ENCODE measurements at places on chromosomes 7 and 10. TPM values are rescaled to one million over a fixed set of nuclear protein-coding genes. Genes with fewer than 3 reads are reported as not detected.

NUTM2E gene
- 0.02 TPM for total RNA-seq

SCART1 gene
- 0.13 TPM for total RNA-seq

GRCh38 chr10:23927576-23928325, 281.2 kb upstream of the KIAA1217 start:
- H3K36me3 ChIP-seq, result no peaks in the 10 kb centered on the region
- DNase-seq, result peak; percentile 49
- no peak overlapping the region for H3K4me3 ChIP-seq
- H3K4me1 ChIP-seq, result peaks cover 27% of the 10 kb centered on the region

DNA sequence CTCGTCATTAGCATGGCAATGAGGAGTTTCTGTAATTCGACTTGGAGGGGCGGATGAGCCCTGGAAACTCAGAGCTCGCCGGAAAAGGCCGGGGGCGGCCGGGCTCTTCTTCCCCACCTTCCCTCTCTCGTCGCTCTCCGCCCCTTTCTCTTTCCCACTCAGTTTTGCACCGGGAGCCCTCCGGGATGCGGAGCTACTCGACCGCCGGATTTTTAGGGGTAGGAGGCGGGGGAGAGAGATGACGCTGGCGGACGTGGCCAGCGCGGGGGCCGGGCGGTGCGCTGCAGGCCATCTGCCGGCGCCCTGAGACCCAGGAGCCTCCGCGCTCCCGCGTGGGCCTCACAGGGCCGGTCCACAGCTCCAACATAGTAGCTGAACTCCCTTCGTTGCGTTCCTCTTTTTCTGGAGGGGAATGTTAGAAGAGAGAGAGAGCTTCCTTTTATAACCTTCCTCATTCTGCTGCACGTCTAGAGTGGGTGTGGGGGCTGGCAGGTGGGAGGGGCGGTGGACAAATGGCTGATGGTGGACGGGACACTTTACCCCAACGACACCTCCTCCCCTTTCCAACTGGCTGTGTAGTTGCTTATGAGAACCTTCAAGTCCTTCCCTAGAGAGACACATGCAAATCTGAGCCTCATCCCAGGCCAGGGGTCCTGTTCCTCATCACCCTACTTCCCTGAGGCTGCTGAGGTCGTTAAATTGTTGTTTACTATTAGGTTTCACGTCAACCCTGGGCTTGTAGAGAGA, 1.1 kb upstream of the HOXA1 start:
- H3K27me3 ChIP-seq, result no peaks in the 10 kb centered on the region
- H3K27ac ChIP-seq, result peak overlapping the region; percentile 63
- peaks cover 11% of the 10 kb centered on the region for H3K36me3 ChIP-seq
- peak; percentile 48 for DNase-seq
- no peaks in the 10 kb centered on the region for H3K4me1 ChIP-seq

DNA sequence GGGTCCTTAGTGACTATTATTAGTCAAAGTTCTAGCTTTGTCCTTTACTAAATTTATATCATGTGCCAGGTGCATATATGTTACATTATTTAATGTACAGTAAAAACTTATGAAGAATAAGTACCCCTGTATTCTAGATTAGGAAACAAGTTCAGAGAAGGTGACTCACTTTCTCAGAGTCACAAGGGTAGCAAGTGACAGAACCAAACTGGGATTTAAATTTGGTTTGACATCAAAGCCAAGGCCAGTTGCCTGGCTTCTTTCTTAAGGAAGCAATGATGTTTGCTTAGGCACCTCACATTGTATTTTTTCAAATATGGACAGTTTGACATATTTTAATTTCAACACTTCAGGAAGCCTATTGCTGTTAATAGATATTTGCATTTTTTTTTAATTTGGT, 2.5 kb downstream of the LSM8 start:
- H3K36me3 ChIP-seq, result peaks cover 50% of the 10 kb centered on the region
- H3K27ac ChIP-seq, result no peak overlapping the region
- no peaks in the 10 kb centered on the region for H3K27me3 ChIP-seq
- peaks cover 7% of the 10 kb centered on the region for H3K4me1 ChIP-seq

GRCh38 chr10:1687190-1687589, 50.1 kb downstream of the ADARB2 start:
- H3K36me3 ChIP-seq, result no peaks in the 10 kb centered on the region
- H3K27ac ChIP-seq, result no peak overlapping the region
- H3K4me3 ChIP-seq, result no peak overlapping the region
- H3K27me3 ChIP-seq, result no peaks in the 10 kb centered on the region

DNA sequence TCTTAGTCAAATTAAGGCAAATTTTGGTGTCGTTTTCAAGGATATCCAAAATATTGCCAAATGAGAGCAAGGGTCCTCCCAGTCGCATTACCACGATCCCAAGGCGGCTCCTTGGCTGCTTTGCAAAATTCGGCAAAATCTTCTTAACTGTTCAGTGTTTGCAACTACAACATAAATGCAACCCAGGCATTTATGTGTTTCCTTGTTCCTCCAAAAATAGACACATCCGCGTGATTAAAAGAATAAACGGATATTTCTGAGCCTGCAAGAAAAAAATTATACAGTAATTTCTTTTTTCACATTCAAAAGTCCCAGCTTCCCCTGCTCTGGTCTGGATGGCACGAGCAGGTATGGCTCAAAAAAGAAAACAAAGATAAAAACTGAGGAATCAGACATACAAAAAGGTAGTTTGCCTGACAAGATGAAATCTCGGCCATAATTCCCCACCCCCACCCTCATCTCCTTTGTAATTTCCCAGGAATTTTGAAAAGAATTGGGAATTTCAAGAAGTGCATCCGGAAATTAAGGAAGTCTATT, 6.0 kb downstream of the SKIDA1 start:
- H3K4me1 ChIP-seq, result peaks cover 9% of the 10 kb centered on the region
- no peak overlapping the region for H3K27ac ChIP-seq
- peak overlapping the region; percentile 67 for H3K4me3 ChIP-seq
- no peaks in the 10 kb centered on the region for H3K27me3 ChIP-seq

GRCh38 chr10:107814865-107815487, 650.5 kb upstream of the SORCS1 start:
- no peak overlapping the region for H3K4me3 ChIP-seq
- H3K36me3 ChIP-seq, result no peaks in the 10 kb centered on the region
- H3K4me1 ChIP-seq, result no peaks in the 10 kb centered on the region
- no peak overlapping the region for H3K27ac ChIP-seq
- H3K27me3 ChIP-seq, result no peaks in the 10 kb centered on the region

GRCh38 chr7:31432836-31433340, 81.0 kb upstream of the ITPRID1 start:
- H3K27me3 ChIP-seq, result peaks cover 8% of the 10 kb centered on the region
- no peak overlapping the region for H3K27ac ChIP-seq
- H3K4me1 ChIP-seq, result no peaks in the 10 kb centered on the region
- H3K36me3 ChIP-seq, result no peaks in the 10 kb centered on the region

DNA sequence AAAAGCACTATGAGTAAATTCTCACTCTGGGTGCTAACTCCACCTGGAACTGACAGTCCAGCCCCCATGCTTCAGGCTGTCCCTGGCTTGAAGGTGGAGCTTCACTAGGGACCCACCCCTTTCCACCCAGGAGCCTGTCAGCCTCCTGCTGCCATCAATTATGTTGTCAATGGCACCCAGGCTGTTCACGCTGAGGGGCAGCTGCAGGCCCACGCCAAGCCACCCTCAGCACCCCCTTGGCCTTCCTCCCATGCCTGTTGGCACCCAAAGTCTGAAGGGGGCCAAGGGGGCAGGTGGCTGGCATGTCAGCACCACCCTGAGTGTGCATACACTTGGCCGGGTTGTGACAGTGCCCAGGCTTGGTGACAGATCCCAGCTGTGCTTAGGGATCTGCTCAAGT, 149.3 kb downstream of the NXPH1 start:
- no peaks in the 10 kb centered on the region for H3K4me1 ChIP-seq
- DNase-seq, result no peak
- H3K27me3 ChIP-seq, result 0 out of 2 replicates have a peak, but pooled peaks cover 4% of the 10 kb centered on the region
- H3K36me3 ChIP-seq, result no peaks in the 10 kb centered on the region
- H3K27ac ChIP-seq, result no peak overlapping the region

DNA sequence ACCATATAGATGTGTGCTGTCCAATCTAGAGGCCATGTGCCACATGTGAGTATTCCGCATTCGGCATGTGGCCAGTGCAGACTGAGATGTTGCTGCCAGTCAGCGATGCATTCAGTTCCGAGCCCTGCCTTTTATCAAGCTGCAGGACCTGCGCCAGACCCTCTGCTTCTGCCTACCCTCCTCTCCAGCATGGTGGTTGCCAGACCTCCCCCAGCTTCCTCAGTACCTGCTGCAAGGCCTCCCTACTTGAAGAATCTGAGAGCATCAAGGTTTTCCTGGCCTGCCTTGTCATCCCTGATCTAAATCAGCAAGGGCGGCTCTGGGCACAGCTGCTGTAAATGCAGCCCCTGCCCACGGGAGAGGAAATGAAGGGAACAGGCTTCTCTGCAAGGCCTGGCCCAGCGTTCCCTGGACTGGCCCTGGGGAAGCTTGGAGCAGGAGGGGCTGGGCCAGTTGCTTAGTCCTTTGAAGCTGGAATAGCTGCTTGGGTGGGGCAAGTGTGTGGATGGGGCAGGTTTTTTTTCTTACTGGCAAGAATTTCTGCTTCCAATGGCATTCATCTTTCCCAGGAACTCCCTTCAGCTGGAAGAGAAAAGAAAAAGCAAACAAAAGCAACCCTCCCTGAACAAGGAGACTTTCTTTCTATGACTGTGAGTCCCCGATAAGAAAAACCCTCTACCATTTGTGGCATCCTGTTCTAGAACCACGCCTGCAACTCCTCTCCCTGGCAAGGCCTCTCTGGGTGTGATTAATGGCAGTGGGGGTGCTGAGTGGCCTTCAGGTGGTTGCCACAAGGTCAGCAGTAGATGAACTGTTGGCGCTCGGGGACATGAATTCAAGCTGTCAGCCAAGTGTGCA, 93.0 kb downstream of the NHLRC2 start:
- H3K27me3 ChIP-seq, result no peaks in the 10 kb centered on the region
- peaks cover 12% of the 10 kb centered on the region for H3K4me1 ChIP-seq
- peak; percentile 58 for DNase-seq
- H3K4me3 ChIP-seq, result no peak overlapping the region

- H3K27me3 ChIP-seq, result no peaks in the 10 kb centered on the region
- DNase-seq, result no peak
- no peak overlapping the region for H3K27ac ChIP-seq
- no peaks in the 10 kb centered on the region for H3K36me3 ChIP-seq
- H3K4me3 ChIP-seq, result no peak overlapping the region
- peaks cover 9% of the 10 kb centered on the region for H3K4me1 ChIP-seq
These were observed 269.9 kb downstream of the POU6F2 start for GRCh38 chr7:39247576-39247975.

Data from SJCRH30 (cell line).